Upper lobe of right lung (tissue), 1 donor: ENCODE measurements at places on chromosomes 6 and 20. TPM values are rescaled to one million over a fixed set of nuclear protein-coding genes. Genes with fewer than 3 reads are reported as not detected.

DNA sequence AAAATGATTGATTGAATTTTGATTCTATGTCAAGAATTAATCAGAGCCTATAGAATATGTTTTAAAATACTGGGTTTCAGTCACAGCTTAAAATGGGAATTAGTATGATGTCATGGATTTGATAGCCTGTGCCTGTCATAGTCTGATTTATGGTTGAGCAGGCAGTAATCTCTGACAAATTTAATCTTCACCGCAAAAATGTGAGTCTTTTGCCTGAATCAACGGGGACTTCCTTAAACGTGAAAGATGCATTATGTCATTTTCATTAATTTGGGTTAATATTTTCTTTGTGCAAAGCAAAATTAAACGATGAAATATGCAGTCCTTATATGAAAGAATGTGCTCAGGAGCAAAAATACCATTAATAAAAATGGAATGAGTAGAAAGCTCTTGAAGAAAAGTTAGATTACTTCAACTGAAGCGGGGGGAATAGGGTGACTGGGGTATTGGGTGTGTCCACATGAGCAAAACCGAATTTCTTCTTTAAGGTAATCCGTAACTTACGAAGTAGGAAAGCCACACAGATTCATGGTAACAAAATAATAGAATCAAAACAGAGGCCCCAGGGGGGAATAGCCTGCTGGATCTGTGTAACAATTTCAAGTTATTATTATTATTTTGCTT lies 339.6 kb upstream of the NOX3 start:
- no peak overlapping the region for H3K4me3 ChIP-seq
- no peak for DNase-seq
- no peaks in the 10 kb centered on the region for H3K27me3 ChIP-seq

DNA sequence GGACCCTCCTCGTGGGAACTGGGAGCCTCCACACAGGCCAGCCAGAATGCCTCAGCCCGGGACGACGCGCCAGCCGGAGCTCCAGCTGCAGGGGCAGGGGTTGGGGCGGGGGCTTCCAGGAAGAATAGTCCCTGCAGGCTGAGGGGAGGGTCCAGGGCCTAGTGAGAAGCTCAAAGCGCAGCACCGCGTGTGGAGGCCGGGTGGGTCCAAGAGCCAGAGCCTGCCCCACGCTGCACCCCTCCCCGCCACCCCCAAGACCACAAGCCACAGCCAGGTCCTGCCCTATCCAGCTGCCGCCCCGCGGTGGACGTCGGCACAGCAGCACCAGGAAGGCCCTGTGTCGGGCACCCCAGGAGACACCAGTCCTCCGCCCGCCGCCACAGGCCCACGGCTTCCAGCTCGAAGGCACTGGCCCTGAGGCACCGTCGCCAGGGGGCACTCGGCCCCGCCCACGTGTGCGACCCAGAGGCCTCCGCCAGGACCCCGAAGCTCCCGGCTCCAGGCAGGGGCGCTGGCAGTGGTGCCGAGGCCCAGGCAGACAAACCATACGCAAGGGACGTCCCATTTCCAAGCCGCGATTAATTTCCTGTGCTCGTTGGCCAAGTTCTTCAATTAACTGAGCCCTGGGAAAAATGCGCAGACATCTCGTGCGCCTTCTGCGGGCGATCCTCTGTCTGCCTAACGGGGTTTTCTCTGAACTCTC lies 19.5 kb downstream of the KCNQ2 start:
- peaks cover 65% of the 10 kb centered on the region for H3K27me3 ChIP-seq
- no peak overlapping the region for H3K4me3 ChIP-seq
- no peaks in the 10 kb centered on the region for H3K36me3 ChIP-seq
- H3K27ac ChIP-seq: no peak overlapping the region
- H3K4me1 ChIP-seq: peaks cover 5% of the 10 kb centered on the region

- no peaks in the 10 kb centered on the region for H3K4me1 ChIP-seq
- DNase-seq: no peak
- no peaks in the 10 kb centered on the region for H3K36me3 ChIP-seq
Observed at GRCh38 chr6:84897988-84898594, 133.7 kb upstream of the TBX18 start.

DNA sequence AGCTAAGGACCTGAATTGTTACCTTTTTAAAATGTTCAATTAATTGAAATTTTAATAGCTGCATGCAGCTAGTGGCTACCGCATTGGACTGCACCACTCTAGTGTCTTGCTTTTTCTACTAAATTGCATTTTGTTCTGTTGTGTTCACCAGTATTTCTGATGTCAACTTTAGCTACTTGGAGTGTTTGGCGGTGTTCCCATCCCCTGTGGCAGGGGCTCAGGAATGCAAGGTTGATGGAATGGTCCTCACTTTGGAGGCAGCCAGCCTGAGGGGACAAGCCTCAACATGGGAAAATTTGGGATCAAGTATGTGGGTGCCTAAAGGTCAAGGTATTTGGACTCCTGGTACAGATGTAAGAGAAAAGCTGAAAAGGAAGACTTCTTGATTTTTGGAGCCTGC lies 230.1 kb upstream of the PRND start:
- no peaks in the 10 kb centered on the region for H3K27me3 ChIP-seq
- H3K27ac ChIP-seq: no peak overlapping the region
- no peaks in the 10 kb centered on the region for H3K36me3 ChIP-seq
- no peak for DNase-seq
- H3K4me1 ChIP-seq: no peaks in the 10 kb centered on the region
- H3K4me3 ChIP-seq: no peak overlapping the region

GRCh38 chr6:27631609-27631916 lies 158.7 kb upstream of the ZNF184 start:
- no peak overlapping the region for H3K4me3 ChIP-seq
- no peaks in the 10 kb centered on the region for H3K36me3 ChIP-seq
- peaks cover 68% of the 10 kb centered on the region for H3K27me3 ChIP-seq

GRCh38 chr6:131731224-131731623 lies 20.4 kb upstream of the CTAGE9 start:
- H3K27me3 ChIP-seq: no peaks in the 10 kb centered on the region
- no peak overlapping the region for H3K4me3 ChIP-seq
- H3K4me1 ChIP-seq: no peaks in the 10 kb centered on the region
- H3K36me3 ChIP-seq: no peaks in the 10 kb centered on the region

DNA sequence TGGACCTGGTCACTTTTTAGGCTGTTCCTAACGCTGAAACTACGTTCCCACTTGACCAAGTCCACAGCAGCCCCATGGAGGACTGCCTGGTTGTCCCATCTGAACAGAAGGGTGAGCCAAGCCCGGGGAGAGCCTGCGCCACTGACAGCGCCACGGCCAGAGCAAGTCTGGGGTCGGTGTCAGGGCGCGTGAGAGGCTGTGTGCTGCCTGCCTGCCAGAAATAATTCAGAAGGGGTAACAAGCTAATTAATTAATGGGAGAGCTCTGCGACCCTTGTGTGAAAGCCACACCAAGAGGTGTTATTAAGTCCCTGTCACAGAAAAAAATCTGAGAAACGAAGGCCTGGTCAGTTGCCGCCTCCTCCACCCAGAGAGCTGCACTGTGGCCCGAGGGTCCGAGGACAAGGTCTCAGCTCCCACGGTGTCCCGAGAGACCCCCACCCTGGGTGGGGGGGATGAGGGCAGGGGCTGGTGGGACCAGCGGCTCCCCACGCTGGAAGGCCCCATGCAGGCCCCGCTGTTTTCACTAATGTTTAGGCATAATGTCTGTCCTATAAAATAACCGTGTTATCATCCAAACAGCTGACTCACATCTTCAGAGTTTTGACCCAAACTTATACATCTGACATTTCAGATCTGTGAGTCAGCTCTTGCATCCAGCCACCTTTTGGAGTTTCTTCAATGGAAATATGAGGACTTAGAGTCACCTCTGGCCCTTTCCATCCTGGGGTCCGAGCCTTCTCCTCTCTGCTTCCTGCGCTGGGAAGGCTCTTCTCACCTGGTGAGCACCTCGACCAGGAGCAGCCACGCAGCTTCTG lies 58.5 kb downstream of the DLL1 start:
- no peaks in the 10 kb centered on the region for H3K36me3 ChIP-seq
- H3K4me3 ChIP-seq: no peak overlapping the region
- H3K27me3 ChIP-seq: no peaks in the 10 kb centered on the region
- H3K27ac ChIP-seq: no peak overlapping the region
- H3K4me1 ChIP-seq: no peaks in the 10 kb centered on the region
- DNase-seq: peak; percentile 57

DNA sequence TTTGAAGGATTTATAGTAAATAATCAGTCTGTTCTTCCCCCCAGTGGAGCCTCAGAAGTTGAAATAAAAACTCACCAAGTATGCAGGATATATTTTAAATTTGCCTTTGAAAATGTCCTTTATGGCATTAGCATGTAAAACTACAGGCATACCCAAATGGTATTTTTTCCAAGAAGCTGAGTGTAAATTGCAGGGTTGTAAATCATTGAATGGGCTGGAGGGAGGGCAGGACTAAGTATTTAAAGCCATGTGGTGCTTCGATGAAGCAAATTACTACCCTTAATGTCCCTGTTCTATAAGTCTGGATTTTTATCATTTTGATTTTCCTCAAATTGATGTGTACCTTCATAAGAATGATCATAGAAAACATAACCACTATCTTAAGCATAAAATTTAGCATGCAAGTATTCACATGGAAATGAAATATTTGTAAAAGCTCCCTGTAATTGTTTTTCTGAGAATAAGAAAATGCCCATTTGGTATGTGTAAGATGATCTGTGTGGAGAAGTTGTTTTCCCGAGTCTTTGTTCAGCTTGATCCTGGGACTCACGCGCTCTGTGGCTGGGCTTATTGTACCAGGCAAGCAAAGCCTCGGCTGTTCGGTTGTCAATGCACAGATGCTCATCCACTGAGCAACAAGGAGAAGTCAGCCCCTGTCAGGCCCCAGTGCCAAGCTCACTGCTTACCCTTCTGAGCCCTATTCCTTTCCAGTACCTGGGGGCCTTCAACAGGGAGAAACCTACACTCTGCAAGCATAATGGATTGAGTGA lies 66.7 kb downstream of the CD164 start:
- H3K4me3 ChIP-seq: no peak overlapping the region
- H3K4me1 ChIP-seq: no peaks in the 10 kb centered on the region
- DNase-seq: no peak
- H3K27me3 ChIP-seq: no peaks in the 10 kb centered on the region
- no peaks in the 10 kb centered on the region for H3K36me3 ChIP-seq

DNA sequence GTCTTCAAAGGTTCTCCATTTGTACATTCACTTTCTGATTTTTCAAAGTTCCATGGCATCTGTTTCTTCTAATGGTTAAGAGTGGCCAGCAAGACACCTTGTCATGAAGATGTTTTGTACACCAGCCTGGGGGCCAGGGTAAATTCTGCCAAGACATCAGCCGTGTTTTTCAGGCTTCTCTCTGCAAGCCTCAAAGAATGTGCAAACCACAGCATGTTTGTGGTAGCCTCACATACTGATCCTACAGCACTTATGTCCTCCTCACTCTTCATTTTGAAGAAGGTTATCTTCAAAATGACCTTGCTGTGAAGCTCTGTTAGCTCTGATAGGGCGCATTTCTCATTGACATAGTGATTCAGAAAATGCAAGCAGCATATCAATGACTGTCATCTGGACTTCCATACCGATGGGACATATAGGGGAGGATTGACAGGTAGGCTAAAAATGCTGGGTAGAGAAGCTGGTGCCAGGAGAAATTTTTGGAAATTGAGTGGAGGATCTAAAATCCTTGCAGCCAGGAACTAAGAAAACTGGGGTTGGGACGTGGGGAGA lies 59.3 kb upstream of the SPTLC3 start:
- H3K4me3 ChIP-seq: no peak overlapping the region
- H3K36me3 ChIP-seq: no peaks in the 10 kb centered on the region
- no peak for DNase-seq
- no peaks in the 10 kb centered on the region for H3K27me3 ChIP-seq

GRCh38 chr20:37938181-37938750 lies 35.3 kb downstream of the VSTM2L start:
- H3K27me3 ChIP-seq: no peaks in the 10 kb centered on the region
- H3K27ac ChIP-seq: no peak overlapping the region
- no peaks in the 10 kb centered on the region for H3K4me1 ChIP-seq
- peak; percentile 40 for DNase-seq

DNA sequence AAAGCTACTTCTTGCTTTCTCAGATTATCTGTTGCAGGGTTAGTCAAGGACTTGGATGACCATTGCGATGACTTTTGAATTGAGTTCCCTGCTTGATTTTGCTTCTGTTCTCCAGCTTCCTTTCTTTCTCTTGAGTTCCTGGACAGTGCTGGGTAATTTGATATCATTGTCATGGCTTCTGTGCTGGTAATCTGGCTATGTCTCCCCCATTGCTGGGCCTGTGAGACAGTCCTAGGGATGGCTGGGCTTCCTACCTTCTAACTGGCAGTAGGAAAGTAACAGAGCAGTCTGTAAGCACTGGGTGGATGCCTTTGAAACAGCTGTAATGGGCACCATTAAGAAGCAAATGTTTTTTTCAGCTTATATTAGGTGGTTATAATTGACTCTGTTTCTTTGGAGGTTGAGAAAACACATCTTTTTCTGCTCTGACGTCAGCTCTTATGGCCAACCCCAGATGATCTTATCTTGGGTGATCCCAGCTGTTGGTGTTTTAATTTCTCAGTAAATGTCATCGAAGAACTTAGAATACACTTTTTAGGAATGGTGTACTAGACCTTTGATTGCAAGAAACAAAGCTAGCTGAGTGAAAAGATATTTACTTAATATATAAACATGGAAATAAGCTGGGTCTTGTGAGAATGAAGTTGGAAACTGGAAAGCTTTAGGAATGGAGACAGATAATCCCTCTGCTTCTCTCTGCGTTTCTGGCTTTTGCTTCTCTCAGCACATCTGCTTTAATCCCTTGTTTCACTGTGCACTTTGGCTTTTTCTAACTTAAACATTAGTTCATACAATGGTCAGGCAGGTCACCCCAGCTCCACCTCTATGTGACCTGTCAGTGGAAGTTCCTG lies 195.0 kb upstream of the MAN1A1 start:
- no peaks in the 10 kb centered on the region for H3K4me1 ChIP-seq
- no peak overlapping the region for H3K4me3 ChIP-seq
- H3K27me3 ChIP-seq: no peaks in the 10 kb centered on the region
- no peaks in the 10 kb centered on the region for H3K36me3 ChIP-seq
- no peak for DNase-seq

Gene RARS2
- total RNA-seq: 28.9 TPM

Gene PPP1R16B
- total RNA-seq: 22.1 TPM

Gene SEMG1
- total RNA-seq: not detected

Gene ZNFX1
- total RNA-seq: 54.4 TPM

Gene LY86
- 13.8 TPM for total RNA-seq
